ENCODE measurements at places on chromosomes 7 and 10.

DNA sequence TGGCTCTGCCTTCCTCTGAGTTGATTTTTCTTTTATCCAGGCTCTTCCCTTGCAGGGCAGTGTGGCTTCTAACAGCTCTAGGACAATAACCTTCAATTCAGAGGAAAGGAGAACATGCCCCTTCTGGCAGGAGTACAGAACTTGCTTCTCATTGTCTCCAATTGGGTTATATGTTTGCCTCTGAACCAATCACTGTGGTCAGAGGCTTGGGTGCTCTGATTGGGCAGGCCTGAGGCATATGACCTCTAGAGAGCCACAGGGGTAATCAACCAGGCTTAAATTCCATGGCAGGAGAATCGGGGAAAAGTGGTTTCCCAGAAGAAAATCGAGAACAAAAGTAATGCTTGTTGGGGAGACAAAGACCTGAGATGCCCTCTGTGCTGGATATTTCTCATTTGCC, 240.0 kb downstream of the REEP3 start:
- no peak for DNase-seq

DNA sequence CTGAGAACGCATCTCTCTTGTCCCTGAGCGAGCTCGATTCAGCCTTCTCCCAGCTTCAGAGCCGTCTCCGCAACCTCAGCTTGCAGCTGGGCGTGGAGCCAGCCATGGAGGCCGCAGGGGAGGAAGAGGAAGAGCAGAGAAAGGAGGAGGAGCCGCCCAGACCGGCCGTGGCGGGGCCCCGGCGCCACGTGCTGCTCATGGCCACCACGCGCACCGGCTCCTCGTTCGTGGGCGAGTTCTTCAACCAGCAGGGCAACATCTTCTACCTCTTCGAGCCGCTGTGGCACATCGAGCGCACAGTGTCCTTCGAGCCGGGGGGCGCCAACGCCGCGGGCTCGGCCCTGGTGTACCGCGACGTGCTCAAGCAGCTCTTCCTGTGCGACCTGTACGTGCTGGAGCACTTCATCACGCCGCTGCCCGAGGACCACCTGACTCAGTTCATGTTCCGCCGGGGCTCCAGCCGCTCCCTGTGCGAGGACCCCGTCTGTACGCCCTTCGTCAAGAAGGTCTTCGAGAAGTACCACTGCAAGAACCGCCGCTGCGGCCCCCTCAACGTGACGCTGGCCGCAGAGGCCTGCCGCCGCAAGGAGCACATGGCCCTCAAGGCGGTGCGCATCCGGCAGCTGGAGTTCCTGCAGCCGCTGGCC, 43.2 kb downstream of the CHST3 start:
- DNase-seq: no peak

DNA sequence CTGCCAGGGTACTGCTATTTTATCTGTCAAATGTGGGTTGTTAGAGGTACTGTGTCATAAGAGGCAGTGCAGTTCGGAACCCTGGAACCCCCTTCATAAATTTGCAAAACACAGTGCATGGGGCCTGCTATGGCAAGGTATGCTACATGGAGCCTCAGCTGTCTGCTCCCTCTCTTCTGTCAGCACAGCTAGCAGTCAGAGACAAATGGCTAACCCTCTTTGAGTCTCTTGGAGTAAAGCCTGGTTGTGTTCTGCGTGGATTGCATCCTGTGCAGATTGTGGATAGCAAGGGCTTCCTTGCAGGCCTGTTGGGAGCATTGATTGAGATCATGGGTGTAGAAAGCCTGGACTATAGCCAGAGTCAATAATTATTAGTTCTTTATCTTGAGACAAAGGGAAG, 397.8 kb downstream of the AUTS2 start:
- no peak for DNase-seq

DNA sequence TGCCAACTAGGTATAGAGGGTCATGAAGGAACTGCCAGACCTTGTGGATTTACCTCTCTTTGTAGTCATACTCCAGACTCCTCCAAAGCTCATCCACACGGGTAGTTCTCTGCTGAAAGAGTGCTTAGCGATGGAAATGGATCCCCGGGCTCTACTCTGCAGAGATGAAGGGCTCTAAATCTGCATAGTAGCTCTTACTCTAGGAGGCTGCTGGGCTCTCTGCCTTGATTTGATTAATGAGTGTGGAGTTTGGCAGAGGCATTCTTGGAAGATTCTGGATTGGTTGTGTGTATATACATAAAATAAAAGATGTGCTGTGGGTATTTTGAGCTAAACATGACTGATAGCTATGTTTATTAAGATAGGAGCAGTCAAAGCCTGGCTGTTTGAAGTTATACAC, 21.3 kb upstream of the CPXM2 start:
- DNase-seq: no peak

Data from activated CD4-positive, alpha-beta T cell treated with anti-CD3 and anti-CD28 coated beads, Interleukin-2, amount 50 U/mL, for 4 hours (primary cell).